Stimulated activated CD4-positive, alpha-beta T cell treated with anti-CD3 and anti-CD28 coated beads, Interleukin-2, amount 100 ng/mL, for 4 hours (primary cell): ENCODE measurements at places on chromosomes 1 and 21.

DNA sequence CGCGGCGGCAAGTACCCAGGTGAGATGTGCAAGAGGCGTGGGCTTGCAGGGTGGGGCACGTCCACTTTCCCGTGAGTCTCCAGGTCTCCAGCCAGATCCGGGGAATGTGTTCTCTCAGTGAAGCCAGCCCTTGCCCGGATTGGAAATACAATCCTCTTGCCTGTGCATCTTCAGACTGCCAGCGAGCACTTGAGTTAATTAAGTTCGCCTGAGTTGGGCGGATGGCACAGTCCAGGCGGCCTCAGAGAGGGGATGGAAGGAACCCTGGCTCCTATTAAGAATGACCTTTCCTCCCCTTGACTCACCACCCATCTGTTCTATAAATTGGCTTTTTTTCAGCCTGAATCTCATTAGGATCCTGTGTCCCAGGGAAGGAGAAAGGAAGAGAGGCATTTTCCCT, 33.3 kb upstream of the CNTN2 start:
- no peak for DNase-seq

- no peak for DNase-seq
These were observed 11.7 kb downstream of the EIF2D start for GRCh38 chr1:206600527-206600926.

DNA sequence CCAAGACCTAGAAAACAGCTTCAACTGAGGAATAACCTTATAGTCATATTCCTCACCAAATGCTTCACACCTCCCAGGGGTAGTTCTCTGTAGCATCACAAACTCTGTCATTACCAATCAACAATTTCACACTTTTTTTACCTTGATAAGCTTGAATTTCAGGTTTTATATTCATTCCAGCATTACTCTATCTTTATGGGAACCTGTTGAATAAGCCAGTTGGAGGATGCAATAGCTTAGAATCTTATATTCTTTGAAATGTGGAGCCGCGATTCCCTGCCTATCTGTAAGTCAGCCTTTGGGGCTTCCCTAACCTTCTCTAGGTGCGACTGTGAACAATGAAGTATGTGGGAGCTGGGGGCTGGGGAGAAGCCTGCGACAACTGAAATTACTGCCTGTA, 145.4 kb downstream of the GREM2 start:
- DNase-seq = no peak

DNA sequence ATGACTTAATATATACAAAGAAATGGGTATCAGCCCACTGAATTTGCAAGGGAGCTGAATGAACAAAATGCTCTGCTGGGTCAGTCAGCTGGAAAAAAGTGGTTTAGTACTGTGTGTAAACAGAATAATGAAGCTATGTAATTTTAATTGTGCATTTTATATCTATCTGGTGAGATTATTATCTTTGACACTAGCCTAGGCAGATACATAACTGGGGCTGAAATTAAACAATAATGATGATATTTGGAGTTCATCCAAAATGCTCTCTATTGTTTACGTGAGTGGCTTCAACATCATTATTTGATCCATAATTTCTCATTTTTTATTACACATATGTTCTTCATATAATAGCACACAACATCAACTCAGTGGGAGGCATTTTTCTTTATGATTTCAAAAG, 208.5 kb upstream of the SNX7 start:
- DNase-seq = no peak

- DNase-seq = no peak
These were observed 438.8 kb upstream of the OLFM3 start for GRCh38 chr1:102435483-102435882.

GRCh38 chr1:232462213-232462612, 167.7 kb downstream of the SIPA1L2 start:
- DNase-seq = no peak

DNA sequence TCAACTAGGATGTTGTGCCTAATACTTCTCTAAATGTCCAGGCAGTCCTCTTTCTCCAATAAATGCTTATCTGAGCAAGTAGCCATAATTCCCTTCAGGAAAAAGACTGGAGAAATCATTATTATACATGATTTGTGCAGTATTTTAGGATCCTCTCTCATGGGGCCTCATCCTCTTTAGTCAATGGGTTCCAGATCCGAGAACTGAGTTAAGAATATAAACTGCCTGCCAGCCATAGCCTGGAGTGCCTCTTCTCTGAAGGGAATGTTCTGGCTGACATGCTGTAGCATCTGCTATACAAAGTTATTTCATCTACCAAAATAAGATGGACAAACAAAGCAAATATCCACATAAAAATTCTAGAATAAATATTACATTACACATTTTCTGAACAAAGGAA, 334.0 kb upstream of the PRMT6 start:
- DNase-seq = no peak

DNA sequence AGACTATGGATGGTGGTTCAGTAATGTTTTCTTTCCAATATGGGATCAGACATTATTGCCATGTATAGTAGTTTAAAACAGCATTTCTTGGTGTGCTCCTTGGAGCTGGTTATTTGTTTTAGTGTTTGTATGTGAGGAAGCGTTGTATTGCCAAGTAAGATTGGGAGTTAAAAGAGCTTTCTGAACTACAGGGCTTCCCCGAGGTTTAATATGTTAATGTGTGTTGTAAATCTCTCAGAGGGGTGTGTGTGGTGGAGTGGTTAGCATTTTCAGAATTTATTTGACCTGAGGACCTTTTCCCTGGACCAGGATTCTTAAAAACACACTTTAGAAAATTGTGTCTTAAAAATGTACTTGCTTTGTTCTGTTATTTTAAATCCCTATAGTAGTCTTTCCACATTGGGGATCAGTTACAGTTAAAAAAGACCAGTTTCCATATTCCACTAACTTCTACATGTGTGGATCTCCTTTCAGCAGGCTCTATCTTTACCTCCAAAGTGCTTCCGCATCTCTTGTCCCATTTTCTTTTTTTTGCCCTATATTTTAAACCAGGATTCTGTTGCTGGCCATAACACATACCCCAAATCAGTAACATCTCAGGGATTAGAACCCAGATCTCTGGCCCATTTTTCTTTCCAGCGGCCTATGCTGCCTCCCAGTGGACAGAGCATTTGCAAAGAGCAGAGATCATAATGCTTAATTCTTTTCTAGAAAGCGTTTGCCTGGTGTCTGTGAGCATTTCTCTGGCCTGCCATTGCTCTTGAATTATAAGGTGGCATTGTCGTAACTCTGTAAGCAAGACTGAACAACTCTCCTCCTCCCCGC, 58.6 kb downstream of the PBX1 start:
- no peak for DNase-seq

GRCh38 chr1:52665006-52665941, 32.3 kb downstream of the SHISAL2A start:
- DNase-seq = no peak

GRCh38 chr1:36561361-36561724, 78.6 kb upstream of the CSF3R start:
- DNase-seq = no peak

DNA sequence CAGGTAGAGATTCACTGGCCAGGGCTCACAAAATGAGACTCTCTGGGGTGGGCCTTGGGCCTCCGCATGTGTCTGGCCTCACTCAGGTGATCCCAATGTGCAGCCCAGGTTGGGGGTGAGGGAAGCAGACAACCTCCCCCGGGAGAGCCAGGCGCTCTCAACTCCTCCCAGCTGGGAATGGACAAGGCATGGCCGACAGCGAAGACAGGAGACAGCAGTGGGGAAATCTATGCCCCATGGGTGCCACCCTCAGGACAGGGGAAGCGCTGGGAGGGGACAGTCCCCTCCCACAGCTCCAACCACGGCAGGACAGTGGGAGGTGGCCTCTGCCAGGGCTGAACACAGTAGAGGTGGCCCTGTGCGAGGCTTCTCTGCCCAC, 47.7 kb downstream of the PRDM15 start:
- DNase-seq = no peak

GRCh38 chr1:183129921-183130690, 56.0 kb upstream of the LAMC2 start:
- no peak for DNase-seq

DNA sequence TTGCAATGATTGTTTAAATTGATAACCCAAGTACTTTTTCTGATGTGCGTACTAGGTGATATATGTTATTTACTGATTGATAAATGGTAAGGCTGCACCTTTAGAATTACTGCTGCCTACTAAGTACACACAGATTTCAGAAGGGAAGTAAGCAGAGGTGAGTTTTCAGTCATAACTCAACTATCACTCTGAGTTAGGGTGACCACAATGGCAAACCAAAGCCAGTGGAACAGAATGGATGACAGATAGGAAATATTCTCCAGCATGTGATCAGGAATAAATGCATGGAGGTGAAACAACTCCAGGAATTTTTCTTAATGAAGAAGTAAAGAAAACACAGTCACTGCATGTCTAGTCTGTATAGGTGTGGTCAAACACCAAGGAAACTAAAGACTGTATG, 7.5 kb upstream of the KCNJ15 start:
- DNase-seq = no peak

GRCh38 chr1:233281711-233282581, 13.6 kb downstream of the PCNX2 start:
- no peak for DNase-seq

- DNase-seq = no peak
These were observed 126.4 kb downstream of the DMRTB1 start for GRCh38 chr1:53585565-53585964.

GRCh38 chr21:36962098-36962780, 4.2 kb downstream of the HLCS start:
- DNase-seq = no peak

DNA sequence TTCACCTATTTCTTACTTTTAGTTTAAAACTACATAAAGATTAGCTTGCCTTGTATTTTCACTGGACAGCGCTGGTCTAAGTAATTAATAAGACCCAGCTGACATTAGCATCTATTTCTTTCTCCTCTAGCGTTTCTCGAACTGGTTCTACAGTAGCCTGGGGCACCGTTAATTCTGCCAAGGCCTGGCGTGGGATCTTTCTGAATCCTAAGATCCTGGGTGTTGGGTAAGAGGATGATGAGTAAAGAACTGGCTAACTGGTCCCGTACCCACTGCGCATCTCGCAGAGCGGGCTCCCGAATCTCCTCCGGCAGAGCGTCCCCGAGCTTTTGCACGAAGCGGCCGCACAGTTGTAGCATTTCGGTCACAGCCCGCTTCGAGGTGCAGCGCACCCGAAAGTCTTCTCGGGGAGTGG, 309 bp downstream of the NSL1 start:
- no peak for DNase-seq

DNA sequence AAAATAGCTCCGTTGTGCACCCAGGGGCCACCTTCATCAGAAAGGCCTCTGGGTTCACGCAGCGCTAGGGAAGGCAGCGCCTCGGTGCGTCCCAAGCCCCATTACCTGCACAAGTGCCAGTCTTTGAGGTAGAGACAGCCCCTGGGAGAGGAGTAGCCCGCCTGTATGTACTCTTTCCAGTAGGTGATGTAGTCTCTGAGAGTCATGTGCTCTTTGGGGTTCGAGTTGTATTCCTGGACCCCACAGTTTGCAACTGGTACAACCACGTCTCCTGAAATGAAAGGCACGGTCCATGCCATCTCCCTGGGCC, 601 bp downstream of the JMJD4 start:
- no peak for DNase-seq

DNA sequence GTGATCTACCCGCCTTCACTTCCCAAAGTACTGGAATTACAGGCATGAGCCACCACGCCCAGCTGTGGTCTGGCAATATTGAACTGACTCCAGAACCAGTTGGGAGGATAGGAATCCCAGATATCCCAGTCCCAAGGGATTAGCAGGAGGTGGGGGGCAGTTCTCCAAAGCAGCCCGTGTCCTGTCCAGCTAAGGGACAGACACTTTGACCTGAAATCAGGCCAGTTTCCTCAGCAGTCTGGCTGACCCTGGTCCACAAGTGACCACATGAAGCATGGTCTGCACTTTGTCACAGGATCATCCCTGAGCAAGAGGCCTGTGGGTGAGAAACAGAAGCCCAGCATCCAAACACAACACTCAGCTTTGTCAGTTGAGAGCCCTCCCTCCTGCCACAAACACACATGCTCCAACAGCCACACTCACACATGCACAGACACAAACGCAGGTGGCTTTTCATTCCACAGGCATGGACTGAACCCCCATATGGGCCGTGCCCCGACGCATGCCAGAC, 2.7 kb upstream of the FDPS start:
- DNase-seq = no peak

DNA sequence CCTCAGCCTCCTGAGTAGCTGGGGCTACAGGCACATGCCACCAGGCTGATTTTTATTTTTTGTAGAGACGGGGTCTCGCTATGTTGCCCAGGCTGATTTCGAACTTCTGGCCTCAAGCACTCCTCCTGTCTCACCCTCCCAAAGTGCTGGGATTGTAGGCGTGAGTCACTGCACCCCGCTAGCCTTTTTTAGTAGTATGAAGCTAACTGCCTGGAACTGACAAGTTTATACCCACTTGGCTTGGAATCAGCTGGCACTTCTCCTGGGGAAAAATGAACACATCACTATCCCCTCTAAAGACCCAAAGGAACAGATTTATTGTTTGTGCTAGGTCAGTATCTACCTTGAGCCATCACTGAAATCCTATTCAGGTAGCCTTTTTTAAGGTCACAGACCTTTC, 19.0 kb downstream of the TMEM63A start:
- DNase-seq = no peak

DNA sequence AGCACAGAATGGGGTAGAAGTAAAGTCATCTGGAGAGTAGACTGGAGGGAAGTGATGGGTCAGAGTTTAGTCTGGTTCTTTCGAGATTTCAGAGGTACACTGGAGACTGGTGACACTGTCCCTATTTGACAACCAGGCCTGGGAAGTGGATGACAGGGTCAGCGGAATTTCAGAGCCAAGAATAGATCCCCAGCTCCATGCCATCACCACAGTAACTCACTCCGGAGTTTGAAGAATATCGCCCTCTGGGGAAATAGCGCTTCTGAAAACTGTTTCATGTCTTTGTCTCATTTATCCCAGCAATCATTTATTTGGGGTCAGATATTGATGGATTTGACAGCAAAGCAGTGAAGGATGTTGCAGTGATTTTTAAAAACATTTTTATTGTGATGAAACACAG, 7.6 kb upstream of the NFASC start:
- no peak for DNase-seq

- DNase-seq = no peak
These were observed 11.3 kb downstream of the LY9 start for GRCh38 chr1:160807247-160807646.

DNA sequence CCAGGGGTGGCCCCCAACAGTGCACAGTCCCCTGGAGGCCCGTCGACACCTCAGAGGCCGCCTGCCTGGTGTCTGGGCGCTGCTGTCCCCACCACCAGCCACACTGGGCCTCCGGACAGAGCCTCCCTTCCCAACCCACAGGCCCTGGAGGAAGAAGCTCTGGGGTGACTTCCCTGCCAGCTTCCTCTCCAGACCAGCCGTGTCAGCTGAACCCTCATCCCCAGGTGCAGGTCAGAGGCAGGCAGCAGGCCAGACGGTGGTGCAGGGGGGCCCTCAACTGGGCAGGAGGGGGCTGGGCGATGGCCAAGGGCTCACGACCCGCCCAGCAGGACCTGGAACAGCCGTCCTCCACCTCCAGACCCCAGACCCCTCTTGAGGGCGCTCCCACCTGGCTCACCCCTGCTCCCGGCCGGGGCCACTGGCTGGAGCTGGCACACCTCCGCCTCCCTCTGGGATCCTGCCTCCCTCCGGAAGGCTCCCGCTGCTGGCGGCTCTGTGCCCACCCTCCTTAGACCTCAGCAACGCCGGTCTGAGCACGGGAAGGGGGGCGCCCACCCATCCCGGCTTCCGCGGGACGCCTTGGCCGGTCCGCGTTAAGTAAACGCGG, 520 bp downstream of the TNFRSF18 start:
- no peak for DNase-seq
